ENCODE measurements at places on chromosomes 2 and 18. TPM values are rescaled to one million over a fixed set of nuclear protein-coding genes. Genes with fewer than 3 reads are reported as not detected.

Gene C2orf68
- 7.6 TPM for total RNA-seq

Gene LBX2
- total RNA-seq, result 0.84 TPM

Gene HOXD4
- not detected for total RNA-seq

Gene UGT1A10
- 0.08 TPM for total RNA-seq

Gene IL18RAP
- total RNA-seq, result 7.3 TPM

Gene CKAP2L
- total RNA-seq, result 15.9 TPM

Gene RAX
- not detected for total RNA-seq

Gene KCNS3
- 2.8 TPM for total RNA-seq

Gene DSG1
- total RNA-seq, result 2.9 TPM

Gene SYT4
- not detected for total RNA-seq

Gene DAW1
- total RNA-seq, result not detected

DNA sequence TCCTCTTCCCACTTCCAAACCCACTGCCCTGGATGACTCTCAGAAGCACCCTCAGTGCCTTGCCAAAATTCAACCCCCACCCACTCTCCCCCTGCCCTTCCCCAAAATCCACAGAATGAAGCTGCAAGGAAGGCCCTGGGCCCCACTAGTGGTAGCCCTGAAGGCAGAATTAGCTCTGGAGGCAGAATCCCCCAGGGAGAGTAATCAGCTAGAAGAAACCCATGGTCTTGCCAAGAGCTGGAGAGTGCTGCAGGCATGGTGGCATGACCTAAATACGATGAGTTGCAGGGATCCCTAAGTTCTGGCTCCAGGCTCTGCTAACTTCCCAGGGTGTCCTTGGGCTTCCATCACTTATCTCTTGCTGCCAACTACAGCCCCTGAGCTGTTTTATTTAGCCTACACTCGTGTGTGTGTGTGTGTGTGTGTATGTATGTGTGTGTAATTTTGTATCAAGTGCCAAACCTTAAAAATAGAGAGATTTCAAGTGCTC, 7.9 kb downstream of the GAD1 start:
- H3K36me3 ChIP-seq, result no peaks in the 10 kb centered on the region
- no peak for DNase-seq
- H3K27ac ChIP-seq, result no peak overlapping the region
- no peak overlapping the region for H3K4me3 ChIP-seq
- peaks cover 39% of the 10 kb centered on the region for H3K4me1 ChIP-seq
- H3K27me3 ChIP-seq, result peaks cover 18% of the 10 kb centered on the region

DNA sequence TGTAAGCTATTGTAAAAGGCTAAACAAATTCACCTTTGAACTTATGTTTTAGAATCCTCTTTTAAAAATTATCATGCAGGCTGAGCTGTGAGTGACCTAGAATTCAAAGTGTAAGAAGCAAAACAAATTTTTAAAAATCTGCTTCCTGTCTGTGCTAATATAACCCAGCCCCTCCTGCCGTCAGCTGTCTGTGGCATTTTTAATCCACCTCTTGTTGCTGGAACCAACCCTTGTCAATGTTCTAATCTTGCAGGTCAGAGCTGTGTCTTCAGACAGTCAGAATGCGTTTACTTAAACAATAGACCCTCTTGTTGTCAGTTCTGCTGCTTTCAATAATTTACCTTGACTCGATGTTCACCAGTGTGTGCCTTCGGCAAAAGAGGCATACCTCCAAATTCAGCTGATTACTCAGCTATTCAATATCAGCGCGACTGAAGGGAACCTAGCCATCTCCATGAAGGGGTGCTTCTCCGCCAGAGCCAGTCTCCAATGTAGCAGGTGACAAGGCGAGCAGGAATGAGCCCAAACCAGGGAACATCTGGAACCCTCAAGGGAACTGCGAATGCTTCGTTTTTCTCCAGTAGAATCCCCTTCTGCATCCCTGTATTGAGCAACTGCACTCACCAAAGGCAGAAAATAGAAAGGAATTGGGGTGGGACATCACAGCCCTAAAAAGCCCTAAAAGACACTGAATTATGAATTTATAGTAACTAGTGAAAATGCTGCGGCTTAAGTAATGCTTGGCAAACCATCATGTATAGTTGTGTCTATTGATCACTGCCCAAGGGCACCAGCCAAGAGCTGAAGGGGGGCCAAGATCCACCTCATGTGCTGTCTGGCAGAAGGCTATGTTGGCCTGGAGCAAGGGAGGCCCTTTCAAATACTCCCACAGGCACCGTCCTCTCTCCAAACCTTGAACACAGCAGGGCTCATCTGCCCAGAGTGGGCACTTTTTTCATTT, 62.5 kb downstream of the LYPD6B start:
- H3K4me1 ChIP-seq, result no peaks in the 10 kb centered on the region
- H3K4me3 ChIP-seq, result no peak overlapping the region
- no peaks in the 10 kb centered on the region for H3K36me3 ChIP-seq
- no peak overlapping the region for H3K27ac ChIP-seq
- H3K27me3 ChIP-seq, result no peaks in the 10 kb centered on the region

DNA sequence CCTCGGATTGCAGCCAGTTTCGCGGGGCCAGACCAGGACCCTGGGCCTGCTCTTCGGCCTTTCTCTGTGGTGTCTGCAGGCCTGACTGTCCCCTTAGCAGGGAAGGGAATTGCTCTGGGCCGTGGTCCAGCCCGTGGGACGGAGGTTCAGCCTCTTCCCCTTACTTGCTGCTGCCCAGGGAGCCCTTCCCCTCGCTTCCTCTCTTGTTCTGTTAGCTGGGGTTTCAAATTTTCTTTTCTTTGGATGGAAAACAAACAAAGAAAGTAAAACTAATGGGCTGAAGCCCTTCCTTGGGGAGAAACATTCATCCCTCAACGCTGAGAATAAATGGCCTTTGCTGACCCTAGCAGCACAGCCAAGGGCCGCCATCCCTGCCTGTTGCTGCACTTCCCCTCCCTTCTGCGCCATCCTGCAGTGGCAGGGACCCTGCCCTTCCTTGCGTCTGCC, 52.4 kb downstream of the ASAP2 start:
- H3K36me3 ChIP-seq, result no peaks in the 10 kb centered on the region
- H3K4me3 ChIP-seq, result no peak overlapping the region
- H3K4me1 ChIP-seq, result no peaks in the 10 kb centered on the region
- DNase-seq, result no peak

DNA sequence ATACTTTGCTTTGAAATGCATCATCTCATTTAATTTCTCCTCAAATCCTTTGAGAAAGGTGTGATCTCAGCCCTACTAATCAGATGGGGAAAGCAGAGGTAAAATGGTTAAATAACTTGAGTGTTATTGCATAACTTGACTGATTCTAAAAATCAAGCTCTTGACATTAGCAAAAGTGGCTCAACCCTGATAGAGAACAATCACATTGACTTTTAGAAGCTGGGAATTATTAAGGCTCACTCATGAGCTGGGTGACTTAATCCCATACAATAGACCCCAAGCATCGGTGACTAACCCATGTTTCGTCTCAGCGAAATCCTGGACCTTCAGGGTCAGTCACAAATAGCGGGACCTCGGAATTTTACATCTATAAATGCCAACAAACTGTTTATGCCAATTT, 378.9 kb downstream of the NBAS start:
- no peak overlapping the region for H3K27ac ChIP-seq
- H3K27me3 ChIP-seq, result no peaks in the 10 kb centered on the region
- H3K4me1 ChIP-seq, result no peaks in the 10 kb centered on the region
- DNase-seq, result no peak
- H3K36me3 ChIP-seq, result peaks cover 5% of the 10 kb centered on the region

DNA sequence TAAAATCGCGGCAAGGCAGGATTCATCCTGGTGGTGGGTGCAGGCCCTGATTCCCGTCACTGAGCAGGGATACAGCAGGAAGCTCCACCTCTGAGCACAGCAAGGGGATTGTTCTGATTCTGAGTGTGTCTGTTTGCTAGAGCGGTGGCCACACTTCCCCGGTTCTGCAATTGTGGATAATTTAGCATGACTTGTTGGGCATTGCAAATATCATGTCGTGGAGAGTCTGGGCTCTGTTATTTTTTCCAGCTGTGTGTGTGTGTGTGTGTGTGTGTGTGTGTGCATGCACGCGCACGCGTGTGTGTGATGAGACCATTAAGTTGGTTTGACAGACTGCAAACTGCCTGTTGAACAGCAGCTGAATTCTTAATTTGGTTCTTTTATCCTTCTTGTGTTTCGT, 4.1 kb upstream of the TMEM18 start:
- no peak for DNase-seq
- H3K4me1 ChIP-seq, result peaks cover 3% of the 10 kb centered on the region
- H3K36me3 ChIP-seq, result no peaks in the 10 kb centered on the region
- H3K4me3 ChIP-seq, result no peak overlapping the region

- H3K4me3 ChIP-seq, result no peak overlapping the region
- no peaks in the 10 kb centered on the region for H3K36me3 ChIP-seq
- peak; percentile 42 for DNase-seq
- no peaks in the 10 kb centered on the region for H3K27me3 ChIP-seq
Measured at GRCh38 chr2:189412330-189412953, 28.8 kb upstream of the WDR75 start.

- no peak overlapping the region for H3K27ac ChIP-seq
- no peak for DNase-seq
- H3K4me1 ChIP-seq, result peaks cover 9% of the 10 kb centered on the region
- H3K36me3 ChIP-seq, result no peaks in the 10 kb centered on the region
- H3K4me3 ChIP-seq, result no peak overlapping the region
Measured at GRCh38 chr2:109508556-109508955, 105.2 kb downstream of the SEPTIN10 start.

GRCh38 chr2:222944552-222944951, 83.7 kb downstream of the ACSL3 start:
- H3K27ac ChIP-seq, result no peak overlapping the region
- H3K36me3 ChIP-seq, result peaks cover 3% of the 10 kb centered on the region
- H3K27me3 ChIP-seq, result no peaks in the 10 kb centered on the region
- no peaks in the 10 kb centered on the region for H3K4me1 ChIP-seq
- DNase-seq, result no peak
- no peak overlapping the region for H3K4me3 ChIP-seq

DNA sequence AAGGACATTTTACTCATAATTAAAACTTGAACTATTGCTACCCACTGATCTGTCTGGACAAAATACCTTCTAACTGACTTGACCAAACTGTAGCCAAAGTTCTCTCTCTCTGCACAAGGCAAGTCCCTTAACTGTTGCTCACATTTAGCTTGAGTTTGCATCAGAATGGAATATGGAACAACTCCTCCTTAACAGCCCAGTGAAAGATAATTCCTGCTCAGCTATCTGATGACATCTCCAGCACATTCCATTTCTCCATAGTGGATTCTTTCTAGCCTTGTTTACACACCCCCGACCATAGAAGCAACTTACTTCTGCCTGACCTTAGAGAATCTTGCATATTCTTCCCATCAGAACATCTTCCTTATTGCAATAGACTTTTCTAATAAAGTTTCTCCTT, 317.2 kb upstream of the CDH2 start:
- H3K27me3 ChIP-seq, result no peaks in the 10 kb centered on the region
- no peaks in the 10 kb centered on the region for H3K36me3 ChIP-seq
- no peak overlapping the region for H3K4me3 ChIP-seq
- H3K4me1 ChIP-seq, result no peaks in the 10 kb centered on the region
- no peak for DNase-seq
